Activated CD4-positive, alpha-beta T cell treated with anti-CD3 and anti-CD28 coated beads, Interleukin-2, amount 50 U/mL, for 1 hour (primary cell): ENCODE measurements at places on chromosomes 3 and 15.
A peak's percentile ranks its signal among the peaks of the same experiment; 100 is the strongest.

DNA sequence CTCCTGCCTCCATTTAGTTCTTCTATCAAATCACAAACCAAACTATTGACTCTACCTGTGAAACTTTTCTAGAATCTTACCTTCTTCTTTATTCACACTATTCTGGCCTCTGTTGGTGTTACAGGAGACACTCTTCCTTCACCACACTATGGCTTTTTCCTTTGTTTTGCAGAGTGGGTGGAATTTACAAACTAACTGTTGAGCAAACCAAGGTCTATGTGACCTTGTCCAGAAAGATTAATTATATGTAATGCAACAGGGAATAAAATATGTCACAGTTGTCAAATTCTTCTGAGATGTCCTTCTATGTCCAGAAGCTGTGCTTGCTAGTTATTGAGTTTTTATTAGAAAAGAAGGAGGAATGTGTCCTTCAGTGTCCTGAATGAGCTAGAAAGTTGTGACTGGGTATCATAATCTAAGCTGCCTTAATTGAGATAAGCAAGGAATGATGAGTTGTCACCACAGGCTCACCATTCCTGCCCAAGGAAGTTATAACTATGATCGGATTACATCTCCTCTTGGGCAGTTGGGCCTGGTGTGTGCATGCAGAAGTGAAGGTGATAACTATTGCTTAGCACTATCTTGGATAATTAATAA, 21.7 kb downstream of the ARL14 start:
- DNase-seq = no peak

DNA sequence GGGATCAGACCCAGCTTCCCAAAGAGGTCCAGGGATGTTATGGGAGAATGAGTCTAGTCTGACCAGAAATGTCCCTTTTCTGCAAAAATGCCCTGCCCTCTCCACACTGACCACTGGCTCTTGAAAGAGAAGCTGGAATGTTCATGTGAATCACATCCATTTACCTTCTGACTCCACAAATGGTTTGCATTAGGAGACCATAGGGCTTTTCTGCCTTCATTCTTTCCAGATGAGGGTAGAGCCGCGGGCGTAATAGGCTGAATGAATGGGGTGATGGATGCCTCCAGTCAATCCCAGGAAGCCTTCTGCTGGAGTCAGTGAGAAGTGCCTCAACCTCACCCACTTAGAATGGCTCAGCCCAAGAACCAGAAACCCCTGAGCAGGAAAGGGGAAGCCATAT, 47.2 kb upstream of the IREB2 start:
- DNase-seq = no peak

DNA sequence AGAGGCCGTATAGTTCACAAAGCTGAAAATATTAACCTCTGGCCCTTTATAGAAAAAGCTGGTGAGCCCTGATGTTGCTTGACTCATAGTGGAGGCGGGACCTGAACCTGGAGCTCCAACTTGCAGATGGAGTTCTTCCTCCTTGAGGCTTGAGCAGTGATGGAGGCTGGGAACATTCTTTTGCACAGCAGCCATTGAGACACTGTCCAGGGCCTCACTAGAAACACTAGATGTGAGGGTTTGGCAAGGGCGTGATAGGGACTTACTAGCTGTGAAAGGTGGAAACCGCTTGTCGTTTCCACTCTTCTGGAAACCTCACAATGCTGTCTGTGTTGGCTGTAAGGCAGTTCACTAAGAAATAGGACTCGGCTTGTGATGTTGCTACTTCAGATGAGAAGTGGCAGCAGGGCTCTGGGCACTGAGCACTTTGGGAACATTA, 12.5 kb downstream of the SMAD6 start:
- no peak for DNase-seq

GRCh38 chr3:149620291-149621020, 37.4 kb downstream of the WWTR1 start:
- DNase-seq = no peak

- DNase-seq = no peak
These were observed 53.6 kb upstream of the UBE2E1 start for GRCh38 chr3:23752126-23752525.

- no peak for DNase-seq
These were observed at the start of gene SST for GRCh38 chr3:187669675-187670504. TSS of gene SST (minus strand) at chr3:187670394. CDS start at chr3:187670291, 103 bp downstream.

- no peak for DNase-seq
These were observed 19.4 kb upstream of the IL20RB start for GRCh38 chr3:136938334-136938733.

DNA sequence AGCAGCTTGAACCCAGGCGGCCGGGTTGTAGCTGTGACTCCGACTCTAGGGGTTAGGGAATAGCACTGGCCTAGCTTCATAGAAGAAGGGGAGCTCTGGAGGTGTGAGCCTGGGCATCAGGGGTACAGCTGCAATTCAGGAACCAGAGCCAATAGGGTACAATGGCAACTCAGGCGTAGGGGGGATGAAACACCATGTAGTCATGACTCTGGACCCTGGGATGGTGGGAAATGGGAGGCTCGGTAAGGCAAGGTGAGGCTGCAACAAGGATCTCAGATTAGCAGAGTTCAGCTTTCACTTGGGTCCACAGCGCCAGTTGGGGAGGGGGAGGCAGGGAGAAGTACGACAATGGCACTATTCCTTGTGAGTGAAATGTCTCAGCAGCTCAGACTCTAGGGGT, 210.2 kb upstream of the LYSMD4 start:
- DNase-seq = no peak

- DNase-seq = no peak
These were observed 421.4 kb downstream of the SHQ1 start for GRCh38 chr3:72426618-72427397.

GRCh38 chr3:140470962-140471361, 206.9 kb upstream of the TRIM42 start:
- DNase-seq = no peak

DNA sequence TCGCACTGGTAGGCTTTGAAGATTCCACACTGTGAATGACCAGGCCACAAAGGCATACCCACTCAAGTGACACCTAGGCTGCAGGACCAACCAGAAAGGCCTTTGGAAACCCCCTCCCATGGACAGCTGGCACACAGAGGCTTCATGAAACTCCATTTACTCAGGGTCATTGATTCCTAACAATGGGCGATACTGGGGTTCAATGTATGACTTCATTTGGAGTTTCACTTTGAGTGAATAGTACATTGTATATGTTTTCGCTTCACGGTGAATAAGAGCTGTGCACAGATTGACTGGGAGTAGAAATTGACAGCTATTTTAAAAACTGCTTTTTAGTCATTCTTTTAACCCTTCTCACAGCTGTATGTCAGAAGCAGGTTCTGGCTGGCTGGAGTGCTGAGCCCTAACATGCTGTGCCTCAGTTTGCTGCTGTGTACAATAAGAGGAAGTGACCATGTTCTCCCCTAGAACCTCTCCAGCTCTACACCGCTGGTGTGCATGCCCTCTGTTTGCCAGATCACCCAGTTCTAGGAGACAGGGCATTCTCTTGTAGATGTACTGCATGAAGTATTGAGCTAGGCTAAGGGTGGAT, 15.4 kb upstream of the CX3CR1 start:
- DNase-seq = no peak

DNA sequence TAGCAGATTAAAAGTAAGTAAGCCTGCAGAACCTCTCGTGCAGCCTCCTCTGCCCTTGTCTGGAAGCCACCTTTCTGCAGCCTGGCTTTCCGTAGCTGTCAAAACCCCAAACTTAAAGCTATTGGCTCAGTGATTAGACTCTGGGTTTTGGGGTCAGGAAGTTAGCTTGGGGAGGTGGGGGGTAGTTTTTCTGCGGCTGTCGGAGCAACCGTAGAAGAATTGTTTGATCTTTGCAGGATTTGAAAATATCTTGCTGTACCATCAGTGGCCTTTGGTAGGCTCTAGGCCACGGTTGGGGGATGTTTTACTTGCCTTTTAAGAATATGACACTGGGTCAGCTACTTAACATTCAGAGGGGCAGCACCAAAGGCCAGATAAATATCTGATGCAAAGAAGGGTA, 88.4 kb upstream of the RASGRP1 start:
- peak; percentile 66 for DNase-seq
